ENCODE measurements at places on chromosomes 5 and 9.

DNA sequence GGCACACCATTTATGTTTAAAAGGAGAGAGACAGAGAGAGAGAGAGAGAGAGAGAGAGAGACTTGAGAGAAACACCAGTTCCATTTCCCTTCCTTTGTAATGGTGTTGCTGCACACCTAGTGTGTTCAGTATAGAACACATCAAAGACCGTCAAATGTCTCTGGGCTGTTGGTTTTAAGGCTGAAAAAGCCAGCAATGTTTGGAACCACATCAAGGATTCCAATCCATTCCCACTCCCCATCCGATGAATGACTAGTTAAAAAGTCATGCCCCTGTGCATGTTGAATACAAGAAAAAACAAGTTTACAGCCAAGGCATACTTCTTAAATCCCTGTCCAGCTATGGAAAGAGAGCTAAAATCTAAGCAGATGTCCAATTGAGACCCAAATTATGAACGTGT, 83.0 kb upstream of the IFNE start:
- DNase-seq, result no peak

DNA sequence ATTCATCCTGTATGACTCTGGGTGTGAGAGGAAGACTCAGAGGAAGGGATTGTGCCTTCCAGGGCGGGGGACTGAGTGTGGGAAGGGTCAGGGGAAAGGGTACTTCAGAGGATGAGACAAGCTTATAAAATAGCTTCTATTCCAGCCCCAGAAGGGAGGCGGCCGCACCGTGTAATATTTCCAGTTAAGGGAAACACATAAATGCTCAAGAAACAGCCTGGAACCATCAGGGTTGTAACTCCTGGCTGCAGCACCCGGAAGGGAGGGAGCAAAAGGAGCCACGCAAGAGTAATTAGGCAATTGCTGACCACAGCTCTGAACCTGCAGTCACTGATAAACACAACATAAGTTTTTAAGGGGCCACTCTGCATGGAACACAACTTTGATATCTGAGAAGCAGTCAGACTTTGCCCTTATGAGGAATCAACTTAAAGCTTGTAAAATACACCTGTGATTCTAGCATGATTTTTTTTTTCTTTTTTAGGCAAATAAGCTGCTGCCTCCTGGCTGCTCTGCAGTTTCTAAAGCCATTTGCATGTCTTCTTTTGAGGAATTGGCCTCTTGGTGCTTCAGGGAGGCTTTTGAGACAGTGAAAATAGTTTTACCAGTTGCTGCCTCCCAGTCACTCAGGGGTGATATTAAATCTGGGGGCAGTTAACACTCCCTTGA, 382.7 kb downstream of the ENC1 start:
- DNase-seq, result no peak

DNA sequence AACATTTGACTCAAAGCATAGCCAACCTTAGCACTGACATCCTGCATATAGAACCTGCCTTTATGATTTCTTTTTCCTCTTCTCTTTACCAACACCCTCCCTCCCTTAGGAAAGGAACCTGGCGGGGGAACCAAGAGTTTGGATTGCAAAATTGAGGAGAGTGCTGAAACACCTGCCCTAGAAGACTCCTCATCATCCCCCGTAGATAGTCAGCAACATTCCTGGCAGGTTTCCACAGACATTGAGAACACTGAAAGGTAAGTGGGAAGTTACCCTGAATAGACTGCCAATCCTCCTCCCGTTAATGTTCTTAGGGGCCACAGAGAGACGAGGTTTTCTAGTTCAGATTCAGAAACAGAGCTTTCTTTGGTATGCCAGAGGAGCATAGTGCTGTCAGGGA, 88.8 kb downstream of the RGS7BP start:
- no peak for DNase-seq

DNA sequence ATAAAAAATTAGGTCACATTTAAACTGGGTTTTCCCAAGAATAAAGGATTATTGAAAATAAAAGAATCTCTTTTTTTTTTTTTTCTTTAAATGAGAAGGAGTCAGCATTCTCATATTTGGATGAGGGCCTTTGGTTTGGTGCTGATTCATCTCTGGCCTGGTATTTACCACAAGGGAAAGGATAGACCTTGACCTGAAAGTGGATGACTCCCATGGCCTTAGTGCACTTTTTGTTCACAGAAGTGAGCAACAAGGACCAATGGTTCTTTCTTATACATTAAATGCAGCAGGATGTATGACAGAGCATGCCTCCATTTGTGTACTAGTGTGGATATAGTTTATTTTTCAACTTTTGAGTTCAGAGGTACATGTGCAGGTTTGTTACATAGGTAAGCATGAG, 6.9 kb downstream of the YTHDC2 start:
- no peak for DNase-seq

- no peak for DNase-seq
Measured at GRCh38 chr9:89225991-89226471, 47.4 kb upstream of the SHC3 start.

DNA sequence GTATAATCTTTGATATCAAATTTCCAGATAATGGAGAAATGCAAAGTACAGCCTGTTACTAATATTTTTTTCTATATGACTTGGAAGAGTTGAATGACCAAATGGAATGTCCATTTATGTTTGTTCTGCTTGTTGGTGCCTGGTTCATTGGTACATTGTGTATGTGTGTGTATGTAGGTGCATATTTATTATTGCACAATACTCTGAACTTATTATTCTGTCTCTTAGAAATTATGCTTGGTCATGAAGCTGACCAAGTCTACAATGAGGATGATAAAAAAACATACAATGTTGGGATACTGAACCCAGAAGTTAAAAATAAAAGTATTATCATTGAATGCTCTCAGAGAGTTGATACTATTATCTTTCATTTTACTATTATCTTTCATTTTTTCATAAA, 706.3 kb downstream of the KCTD16 start:
- no peak for DNase-seq

DNA sequence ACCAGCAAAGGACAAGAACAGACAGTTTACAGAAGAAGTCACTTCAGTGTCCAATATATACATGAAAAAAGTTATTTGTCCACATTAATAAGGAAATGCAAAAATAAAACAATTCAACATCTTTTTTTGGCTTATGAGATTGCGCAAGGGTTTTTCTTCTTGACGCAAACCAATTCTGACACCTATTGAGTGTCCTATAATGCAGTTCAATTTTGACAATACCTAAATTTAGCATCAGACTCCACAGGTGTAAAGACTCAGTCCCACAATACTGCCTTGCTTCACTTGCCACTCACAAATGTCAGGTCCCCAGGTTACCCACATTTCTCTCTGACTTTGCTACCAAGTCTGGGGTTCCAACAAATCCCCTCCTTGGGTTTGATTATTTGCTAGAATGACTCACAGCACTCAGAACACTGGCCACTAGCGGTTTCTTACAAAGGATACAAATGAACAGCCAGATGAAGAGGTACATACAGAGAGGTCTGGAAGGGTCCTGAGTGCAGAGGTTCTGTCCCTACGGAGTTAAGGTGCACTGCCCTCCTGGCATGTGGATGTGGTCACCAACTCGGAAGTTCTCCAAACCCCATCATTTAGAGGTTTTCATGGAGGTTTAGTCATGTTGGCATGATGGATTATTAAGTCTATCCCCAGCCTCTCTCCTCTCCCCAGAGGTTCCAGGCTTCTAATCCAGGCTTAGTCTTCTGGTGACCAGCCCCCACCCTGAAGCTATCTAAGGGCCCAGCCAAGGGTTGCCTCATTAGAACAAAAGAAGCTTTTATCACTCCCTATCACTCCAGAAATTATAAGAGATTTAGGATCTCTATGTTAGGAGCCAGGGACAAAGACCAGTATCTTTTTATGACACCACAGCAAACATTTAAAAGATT, 27.0 kb upstream of the SLC22A5 start:
- no peak for DNase-seq

DNA sequence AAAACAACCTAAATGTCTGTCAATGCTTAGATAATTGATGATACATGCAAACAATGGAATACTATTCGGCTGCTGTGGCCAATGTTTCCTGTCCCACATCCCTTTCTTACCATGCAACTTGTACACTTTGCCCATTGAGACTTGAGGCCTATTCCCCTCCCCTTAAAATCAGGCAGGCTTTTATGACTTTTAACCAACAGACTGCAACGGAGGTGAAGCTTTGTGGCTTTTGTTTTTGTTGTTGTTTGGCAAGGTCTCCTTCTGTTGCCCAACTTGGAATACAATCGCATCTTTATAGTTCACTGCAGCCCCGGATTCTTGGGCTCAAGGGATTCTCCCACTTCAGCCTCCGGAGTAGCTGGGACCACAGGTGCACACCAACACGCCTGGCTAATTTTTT, 5.8 kb upstream of the SLC26A2 start:
- no peak for DNase-seq

DNA sequence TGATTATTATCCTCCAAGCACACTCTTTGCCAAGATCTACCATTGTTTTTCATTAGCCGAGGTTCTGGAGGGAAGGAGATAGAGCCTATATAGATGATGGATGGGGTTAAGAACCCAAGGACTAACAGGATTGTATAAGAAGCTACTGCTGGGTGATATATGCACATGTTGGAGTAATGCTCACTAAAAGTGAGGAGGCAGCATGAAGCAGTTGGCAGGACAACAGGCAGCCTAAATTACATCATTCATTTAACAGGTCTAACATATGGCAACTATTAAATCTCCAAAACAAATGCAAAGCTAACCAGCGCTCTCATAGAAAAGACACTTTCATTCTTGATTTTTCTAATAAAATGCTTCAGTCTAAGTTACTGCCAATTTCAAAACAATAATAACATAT, 293.2 kb downstream of the EPB41L4A start:
- DNase-seq, result no peak

DNA sequence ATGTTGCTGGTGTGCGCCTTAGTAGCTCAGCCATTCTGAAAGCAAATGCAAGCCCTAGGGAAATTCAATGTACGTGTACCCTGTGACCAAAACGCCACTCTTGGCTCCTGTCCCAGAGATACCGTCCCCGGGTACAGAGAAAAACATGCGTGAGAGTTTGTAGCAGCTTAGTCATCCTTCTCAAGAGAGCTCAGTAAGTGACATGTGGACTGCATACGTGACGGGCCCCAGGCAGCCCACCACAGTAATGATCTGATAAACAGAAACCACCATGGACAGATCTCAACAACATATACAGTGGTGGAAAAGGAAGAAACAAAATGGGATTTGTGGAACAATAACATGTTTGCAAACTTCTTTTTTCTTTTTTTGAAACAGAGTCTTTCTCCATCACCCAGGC, 45.1 kb downstream of the S1PR3 start:
- no peak for DNase-seq

GRCh38 chr5:155441849-155442248, 428.3 kb downstream of the KIF4B start:
- DNase-seq, result no peak

DNA sequence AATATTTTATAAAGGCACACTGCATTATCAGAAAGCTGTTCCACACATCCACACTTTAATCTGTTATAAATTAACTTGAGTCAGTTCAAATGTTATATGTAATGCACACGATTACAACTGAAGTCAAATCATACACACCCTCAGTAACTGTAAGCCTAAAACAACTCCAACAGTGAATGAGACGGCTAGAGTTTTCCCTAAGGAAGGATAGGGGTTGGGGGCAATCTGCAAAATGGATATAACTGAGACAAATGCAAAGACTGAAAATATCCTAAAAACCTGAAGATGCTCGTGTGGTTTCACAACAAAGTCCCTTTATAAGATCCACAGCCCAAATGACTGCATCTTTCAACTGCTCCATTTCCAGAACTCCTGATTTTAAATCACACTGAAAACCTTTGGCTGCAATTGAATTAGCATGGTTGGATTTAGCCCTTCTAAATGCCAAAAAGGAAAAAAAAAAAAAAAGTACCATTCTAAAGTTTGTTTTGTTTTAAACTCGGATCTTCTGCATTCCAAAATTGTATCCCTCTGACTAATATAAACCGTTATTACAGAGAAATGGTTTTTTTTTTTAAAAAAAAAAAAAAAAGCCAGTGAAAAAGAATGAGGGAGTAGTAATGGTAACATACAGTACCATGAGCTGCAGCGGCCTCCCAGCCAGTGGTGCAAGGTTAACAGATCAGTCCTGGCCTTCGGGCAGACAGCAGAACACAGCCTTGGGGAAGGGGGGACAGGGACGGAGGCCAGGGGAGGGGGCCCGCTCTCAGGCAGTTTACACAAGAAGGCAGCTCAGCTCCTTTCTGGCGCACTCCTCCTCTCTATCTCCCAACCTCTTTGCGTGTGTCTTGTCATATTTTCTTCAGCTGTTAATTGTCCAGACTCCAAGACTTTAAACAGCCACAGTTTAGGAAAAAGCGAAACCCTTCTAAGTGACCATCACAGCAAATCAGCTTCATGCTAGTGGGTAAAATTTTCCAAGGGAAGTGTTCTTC, 166.1 kb downstream of the BNC2 start:
- no peak for DNase-seq

Measured in activated T-helper 1 cell treated with Interleukin-2 at 50 U/mL for 16 hours (primary cell).